ENCODE measurements at places on chromosomes 16 and 17.

- DNase-seq = no peak
Observed at GRCh38 chr17:46176975-46177374, 16.3 kb downstream of the KANSL1 start.

DNA sequence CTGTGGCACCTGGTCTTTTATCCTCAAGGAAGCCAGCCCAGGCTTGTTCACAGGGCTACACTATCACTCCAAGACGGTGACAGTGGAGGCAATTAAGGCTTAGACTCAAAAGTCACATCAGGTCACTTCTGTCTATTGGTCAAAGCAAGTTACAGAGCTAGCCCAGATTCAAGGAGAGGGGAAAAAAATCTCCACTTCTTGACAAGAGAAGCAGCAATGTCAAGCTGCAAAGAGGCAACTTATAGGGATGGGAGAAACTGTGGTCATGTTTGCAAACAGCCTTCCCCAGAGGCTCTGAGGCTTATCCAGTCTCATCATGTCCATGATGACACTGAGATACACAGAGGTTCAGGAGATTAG, 31.6 kb downstream of the SERPINF1 start:
- peak; percentile 21 for DNase-seq

GRCh38 chr16:82694239-82694874, 67.6 kb downstream of the CDH13 start:
- no peak for DNase-seq

- DNase-seq = no peak
Observed at GRCh38 chr17:62911114-62911513, 54.9 kb upstream of the TANC2 start.

- peak; percentile 77 for DNase-seq
Observed at GRCh38 chr16:11796227-11797165, 562 bp downstream of the ZC3H7A start.

GRCh38 chr16:81321039-81321438, 6.3 kb downstream of the GAN start:
- no peak for DNase-seq

DNA sequence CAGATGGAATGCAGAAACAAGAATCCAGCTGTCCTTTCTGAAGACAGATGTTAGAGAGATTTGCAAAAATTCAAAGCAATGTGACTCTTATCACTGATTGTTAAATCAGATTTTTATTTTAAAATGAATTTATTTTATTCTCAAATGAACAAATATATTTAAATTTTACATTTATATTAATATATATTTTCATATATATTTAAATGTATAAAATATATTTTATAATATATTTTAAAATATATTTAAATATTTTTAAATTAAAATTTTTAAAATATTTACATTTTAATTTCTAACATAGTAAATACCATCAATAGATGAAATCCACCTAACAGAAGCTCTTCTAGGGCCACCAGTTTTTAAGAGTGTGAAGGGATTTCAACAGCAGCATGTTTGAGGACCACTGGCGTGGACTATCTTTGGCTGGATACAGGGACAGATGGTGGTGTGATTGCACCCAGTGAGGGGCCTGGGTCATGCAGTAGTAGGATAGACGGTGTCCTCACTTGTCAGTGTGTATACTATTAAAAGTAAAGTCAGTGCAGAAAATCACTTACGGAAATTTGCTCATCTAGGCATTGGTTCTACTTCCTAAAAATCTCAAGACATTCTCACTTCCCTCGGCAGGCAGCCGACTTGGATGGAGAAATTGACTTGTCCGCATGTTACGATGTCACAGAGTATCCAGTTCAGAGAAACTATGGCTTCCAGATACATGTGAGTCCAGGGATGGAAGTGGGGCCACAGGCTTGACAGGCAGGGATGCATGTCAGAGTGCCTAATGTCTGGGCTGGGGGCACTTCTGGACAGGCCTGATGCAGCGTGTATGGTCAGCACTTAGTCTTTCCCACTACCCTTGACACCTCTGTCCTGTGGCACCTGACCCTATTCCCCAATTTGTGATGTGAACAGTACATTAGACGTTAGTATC, 56.3 kb downstream of the PLD6 start:
- DNase-seq = no peak

DNA sequence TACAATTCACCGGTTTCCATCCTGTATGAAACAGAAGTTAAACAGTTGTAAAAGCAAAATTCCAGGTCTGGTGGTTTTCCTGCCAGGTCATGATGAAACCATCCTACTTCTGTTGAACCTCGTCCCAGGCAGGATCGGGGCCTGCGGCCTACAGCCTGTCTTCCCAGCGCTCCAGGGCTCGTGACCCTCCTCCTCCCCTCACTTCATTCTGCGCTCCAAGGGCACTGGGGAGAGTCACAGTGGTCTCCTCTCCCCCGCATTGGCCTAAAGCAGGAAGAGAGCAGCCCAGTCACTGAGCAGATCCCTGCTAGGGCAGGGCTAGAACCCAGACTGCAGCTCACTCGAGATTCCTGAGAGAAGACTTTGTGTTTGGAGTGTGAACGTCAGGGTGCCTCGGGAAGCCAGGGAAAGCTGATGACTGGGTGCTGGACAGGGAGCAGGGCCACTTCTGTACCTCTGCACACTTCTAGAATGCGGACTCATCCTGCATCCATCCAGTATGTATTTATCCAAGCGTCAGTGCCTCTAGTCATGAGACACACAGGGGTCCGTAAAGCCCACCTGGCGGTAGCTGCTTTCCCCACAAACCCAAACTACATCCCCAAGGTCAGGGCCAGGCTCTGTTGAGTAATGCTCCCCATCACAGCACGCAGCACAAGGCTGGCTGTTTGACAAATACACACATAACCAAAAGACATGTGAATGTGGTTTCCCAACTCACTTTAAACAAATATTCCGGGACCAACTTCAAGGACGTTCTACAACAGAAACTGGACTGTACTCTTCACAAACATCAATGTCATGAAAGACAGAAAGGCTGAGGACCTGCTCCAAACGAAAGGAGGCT, 1.7 kb upstream of the ITGAE start:
- no peak for DNase-seq

DNA sequence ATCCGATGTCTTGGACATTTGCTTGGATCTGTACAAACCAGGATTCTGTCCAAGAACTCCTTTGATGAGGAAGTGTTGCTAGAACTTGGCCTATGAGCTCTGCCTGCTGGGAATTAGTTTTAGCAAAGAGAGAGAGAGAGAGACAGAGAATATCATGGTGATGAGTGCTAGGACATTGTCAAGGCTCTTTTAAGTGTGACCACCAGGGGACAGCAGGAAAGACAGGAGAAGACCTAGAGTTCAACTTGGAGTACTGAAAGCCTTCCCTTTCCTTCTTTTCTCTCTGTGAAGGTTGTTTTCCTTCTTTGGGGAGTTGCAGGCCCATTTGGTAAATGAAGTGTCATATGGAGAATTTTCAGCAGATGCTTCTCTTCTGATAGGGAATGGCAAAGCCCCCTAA, 389.2 kb upstream of the HSBP1 start:
- no peak for DNase-seq

DNA sequence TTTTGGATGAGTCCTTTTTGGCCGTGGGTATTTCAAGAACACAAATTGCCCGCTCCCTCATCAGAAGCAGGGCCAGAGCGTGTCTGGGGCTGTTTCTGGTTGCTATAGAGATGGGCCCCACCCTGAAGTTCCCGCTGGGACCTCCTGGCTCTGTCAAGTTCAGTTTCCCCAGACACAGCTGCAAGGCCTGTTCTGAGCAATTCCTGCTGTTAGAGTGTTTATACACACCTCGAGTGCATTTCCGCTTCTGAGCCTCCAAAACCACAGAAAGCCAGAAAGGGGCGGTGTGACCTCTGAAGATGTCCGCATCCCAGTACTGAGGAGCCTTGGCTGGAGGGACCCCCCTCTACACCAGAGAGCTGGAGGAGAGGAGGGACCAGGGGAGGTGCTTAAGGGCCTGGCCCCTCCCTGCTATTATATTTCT, 9.3 kb upstream of the WBP2 start:
- peak; percentile 46 for DNase-seq

DNA sequence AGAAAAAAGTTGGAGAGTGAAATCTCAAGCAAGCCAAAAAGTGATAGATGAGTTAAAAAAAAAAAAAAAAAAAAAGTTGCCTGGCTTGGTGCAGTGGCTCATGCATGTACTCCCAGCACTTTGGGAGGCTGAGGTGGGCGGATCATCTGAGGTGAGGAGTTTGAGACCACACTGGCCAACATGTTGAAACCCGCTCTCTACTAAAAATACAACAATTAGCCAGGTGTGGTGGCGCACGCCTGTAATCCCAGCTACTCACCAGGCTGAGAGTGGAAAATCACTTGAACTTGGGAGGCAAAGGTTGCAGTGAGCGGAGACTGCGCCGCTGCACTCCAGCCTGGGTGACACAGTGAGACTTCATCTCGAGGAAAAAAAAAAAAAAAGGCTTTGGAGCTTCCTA, 668.8 kb downstream of the WWOX start:
- DNase-seq = no peak

DNA sequence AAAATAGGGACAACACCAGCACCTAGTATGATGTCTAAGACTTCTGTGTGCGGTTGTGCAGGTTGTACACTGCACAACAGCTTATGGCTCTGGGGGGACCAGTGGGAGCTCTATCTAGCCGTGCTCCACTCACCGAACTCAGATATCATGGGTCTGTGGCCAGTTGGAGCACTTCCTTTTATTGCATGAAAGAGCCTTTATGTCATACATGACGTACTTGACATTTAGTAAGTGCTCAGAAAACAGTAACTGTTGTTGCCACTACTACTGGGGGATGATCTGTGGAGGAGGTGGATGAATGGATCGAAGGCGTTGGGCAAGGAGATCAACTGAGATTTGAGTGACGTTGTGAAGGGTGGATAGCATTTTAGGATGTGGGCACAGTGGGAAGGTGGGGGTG, 368.8 kb downstream of the SNX29 start:
- no peak for DNase-seq

GRCh38 chr16:46991729-46992704, 18.5 kb upstream of the DNAJA2 start:
- DNase-seq = no peak

DNA sequence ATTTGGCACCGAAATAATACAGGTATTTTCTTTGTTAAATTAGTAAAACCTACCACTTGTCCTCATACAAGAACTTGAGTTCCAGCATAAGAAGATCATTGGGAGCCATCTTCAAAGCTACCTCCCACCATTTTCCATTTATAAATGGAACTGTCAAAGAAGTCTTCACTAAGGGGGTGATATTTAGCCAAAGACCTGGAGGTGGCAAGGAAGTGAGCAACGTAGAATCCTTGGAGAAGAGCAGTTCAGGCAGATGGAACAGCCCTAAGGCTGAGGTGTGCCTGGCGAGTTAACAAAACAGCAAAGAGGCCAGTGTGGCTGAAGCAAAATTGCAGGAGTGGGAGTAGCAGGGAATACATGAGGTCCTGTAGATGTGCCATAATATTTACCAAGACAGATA, 1.8 kb downstream of the KCNJ16 start:
- no peak for DNase-seq

GRCh38 chr16:23781176-23781575, 26.4 kb downstream of the CHP2 start:
- no peak for DNase-seq

DNA sequence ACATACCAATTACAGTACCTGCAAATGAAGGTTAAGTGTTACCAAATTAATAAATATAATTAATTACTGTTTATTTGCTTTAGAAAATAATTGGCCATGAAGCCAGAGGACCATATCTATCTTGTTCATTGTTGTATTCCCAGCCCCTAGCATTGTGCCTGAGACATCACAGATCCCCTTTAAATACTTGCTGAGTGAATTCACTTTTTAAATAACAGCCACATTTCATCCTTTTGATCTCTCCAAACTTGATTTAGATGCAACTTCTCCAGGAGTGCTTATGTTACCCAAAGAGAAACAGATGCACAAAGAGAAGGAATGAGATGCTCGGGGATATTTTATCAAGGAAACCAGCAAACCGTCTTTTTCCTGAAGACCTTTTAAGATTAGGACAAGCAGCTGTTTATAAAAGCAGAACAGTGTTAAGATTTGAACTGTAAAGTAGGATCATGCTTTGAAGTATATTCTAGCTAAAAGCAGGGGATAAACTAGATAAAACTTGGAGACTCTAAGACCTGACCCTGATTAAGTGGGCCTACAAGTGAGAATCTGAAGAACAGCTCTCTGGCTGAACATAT, 66.3 kb downstream of the CHD9 start:
- DNase-seq = no peak

- DNase-seq = no peak
Observed at GRCh38 chr17:42016411-42016831, 818 bp downstream of the DNAJC7 start.
